ENCODE measurements at places on chromosomes 4 and X.
A peak's percentile ranks its signal among the peaks of the same experiment; 100 is the strongest.

GRCh38 chr4:1766106-1767060 is 26.7 kb upstream of the FGFR3 start:
- H3K27me3 ChIP-seq: peaks cover 12% of the 10 kb centered on the region
- no peak overlapping the region for H3K4me3 ChIP-seq
- no peak overlapping the region for H3K27ac ChIP-seq
- H3K4me1 ChIP-seq: no peaks in the 10 kb centered on the region
- H3K36me3 ChIP-seq: no peaks in the 10 kb centered on the region
- no peak for DNase-seq

GRCh38 chrX:145687707-145688106 is 129.9 kb upstream of the SLITRK2 start:
- DNase-seq: no peak
- no peak overlapping the region for H3K4me3 ChIP-seq

DNA sequence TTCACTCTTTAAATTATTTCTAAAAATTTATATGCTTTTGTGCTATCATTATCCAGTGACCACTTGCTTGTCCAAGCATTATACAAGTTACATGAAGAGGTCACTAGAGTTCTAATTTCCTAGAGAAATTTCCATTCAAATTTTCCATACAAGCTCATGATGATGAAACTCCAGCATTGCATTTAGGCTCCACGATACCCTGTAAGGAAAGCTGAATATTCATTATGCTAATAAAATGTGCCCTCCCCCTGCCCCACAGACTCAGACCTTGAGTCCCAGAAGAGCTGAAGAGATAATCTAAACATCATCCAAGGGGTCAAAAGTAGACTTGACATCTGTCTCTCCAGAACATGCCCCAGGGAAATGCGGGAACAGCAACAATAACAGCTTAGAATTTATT is 19.6 kb upstream of the FAM156A start:
- no peaks in the 10 kb centered on the region for H3K27me3 ChIP-seq
- H3K27ac ChIP-seq: no peak overlapping the region
- H3K4me1 ChIP-seq: no peaks in the 10 kb centered on the region
- no peaks in the 10 kb centered on the region for H3K36me3 ChIP-seq

GRCh38 chrX:1803741-1804140 is 188.9 kb downstream of the ASMT start:
- no peak overlapping the region for H3K27ac ChIP-seq
- H3K36me3 ChIP-seq: no peaks in the 10 kb centered on the region
- H3K27me3 ChIP-seq: no peaks in the 10 kb centered on the region

DNA sequence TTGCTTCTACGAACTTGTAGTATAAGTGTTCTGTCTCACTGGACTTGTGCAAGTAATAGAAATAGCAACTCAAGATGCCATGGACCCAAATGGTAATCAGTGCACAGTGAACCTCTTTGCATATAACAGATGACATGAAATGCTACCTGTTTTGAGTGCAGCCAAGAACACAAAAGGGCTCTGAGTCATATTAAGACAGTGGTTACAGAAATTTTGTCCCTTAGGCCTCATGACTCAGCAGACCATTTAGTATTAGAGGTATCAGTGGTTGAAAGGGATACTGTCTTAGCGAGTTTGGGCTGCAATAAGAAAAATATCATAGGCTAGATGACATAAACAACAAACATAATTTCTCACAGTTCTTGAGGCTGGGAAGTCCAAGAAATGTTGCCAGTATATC is 502.9 kb upstream of the PCDH10 start:
- H3K27ac ChIP-seq: no peak overlapping the region
- no peak for DNase-seq
- no peak overlapping the region for H3K4me3 ChIP-seq
- H3K4me1 ChIP-seq: no peaks in the 10 kb centered on the region
- no peaks in the 10 kb centered on the region for H3K27me3 ChIP-seq

- no peaks in the 10 kb centered on the region for H3K36me3 ChIP-seq
- H3K27ac ChIP-seq: no peak overlapping the region
- no peak for DNase-seq
- no peaks in the 10 kb centered on the region for H3K4me1 ChIP-seq
- H3K27me3 ChIP-seq: no peaks in the 10 kb centered on the region
Measured at GRCh38 chr4:119025420-119025819, 110.2 kb upstream of the MYOZ2 start.

DNA sequence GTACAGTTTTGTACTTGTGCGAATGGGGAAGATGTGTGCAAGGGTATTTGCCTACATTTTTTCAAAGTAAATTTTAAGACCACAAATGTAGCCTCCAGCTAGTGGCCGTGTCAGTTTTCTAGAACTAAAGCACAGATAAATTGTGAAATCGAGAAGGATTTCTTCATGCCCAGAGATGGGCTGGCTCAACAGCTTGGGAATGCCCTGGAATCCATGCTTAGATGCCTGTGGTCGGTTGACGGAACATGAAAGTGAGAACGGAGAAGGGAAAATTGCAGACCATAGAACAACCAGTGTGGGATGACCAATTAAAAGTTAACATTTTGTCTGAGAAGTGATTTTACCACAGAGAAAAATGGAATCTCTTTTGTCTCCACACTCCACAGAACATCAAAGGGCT is 73.2 kb upstream of the VCX2 start:
- H3K36me3 ChIP-seq: no peaks in the 10 kb centered on the region
- H3K4me1 ChIP-seq: no peaks in the 10 kb centered on the region
- no peak for DNase-seq

DNA sequence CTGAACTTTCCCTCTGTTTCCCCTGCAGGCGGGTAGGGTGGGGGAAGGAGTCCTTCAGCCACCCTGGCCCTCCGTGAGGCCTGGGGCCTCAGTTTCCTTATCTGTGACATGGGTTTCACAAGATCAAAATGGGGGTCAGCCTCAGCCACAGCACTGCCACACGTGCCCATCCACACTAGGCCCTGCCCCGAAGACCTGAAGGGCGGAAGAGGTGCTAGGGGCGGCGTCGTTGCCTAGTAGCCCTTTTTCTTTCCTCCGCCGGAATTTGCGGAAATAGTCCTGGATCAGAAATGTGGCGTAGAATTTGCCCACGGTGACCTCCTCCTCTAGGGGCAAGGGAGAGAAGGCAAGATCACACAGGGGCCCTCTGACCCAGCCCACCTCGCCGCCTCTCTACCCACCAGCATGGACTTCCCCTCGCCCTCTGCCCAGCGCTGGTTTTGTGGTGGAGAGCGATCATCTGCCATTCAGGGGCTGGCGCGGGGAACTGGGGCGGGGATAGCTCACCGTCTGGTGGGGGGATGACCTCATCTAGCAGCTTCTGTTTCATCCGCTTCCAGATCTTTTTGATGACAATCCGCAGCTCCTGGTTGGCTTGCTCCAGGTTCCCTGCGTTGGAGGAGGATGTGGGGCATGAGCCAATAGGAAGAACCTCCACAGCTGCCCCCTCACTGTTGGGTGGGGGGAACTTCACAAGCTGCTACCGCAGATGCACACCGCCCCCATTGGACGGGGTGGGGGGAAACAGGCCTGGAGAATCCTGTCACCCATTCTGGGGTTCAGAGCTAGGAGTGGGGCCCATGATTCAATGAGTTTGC is 9.7 kb upstream of the SYP start:
- DNase-seq: no peak
- H3K4me3 ChIP-seq: no peak overlapping the region
- H3K4me1 ChIP-seq: no peaks in the 10 kb centered on the region
- no peaks in the 10 kb centered on the region for H3K36me3 ChIP-seq
- H3K27me3 ChIP-seq: no peaks in the 10 kb centered on the region

- H3K4me3 ChIP-seq: no peak overlapping the region
- no peak for DNase-seq
- no peaks in the 10 kb centered on the region for H3K36me3 ChIP-seq
- no peak overlapping the region for H3K27ac ChIP-seq
- no peaks in the 10 kb centered on the region for H3K4me1 ChIP-seq
Measured at GRCh38 chr4:13922459-13922858, 294.9 kb upstream of the BOD1L1 start.

DNA sequence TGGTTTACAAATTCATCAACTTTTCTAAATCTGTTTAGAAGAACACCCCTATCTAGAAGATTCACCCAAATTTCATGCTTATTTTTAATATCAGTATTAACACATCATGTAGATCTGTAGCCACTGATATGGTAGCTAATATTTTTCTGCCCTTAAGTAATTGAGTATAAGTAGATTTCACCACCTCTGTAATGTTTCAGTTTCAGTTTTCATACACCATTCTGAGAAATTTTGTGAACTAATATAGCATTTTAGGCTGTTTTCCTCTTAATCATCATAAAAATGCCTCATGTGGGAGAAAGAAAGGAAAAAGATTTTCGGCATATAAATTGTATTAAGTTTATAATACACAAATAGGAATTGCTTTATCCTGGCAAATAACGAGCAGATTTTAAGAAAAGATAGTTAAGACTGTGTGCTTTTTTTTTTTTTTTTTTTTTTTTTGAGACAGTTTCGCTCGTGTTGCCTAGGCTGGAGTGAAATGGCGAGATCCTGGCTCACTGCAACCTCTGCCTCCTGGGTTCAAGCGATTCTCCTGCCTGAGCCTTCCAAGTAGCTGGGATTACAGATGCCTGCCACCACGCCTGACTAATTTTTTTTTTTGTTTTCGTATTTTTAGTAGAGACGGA is 21.4 kb upstream of the RBPJ start:
- H3K4me1 ChIP-seq: no peaks in the 10 kb centered on the region
- H3K4me3 ChIP-seq: peak overlapping the region; percentile 40
- H3K27ac ChIP-seq: no peak overlapping the region

DNA sequence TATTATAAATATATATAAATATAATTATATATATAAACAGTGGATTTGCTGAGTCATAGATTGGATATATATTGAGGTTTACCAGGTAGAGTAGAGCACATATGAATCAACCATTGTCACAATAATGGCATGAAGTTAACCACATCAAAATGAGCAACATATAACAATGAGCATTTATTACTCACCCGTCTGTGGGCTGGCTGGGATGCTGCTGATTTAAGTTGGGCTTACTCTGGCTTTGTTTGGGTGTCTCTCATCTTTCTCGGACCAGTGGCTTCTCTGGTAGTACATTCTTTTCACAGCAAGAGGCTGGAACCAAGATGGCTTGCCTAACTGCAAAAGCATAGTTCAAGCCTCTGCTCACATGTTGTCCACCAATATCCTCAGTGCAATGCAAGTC is 111.7 kb upstream of the TAPT1 start:
- H3K4me1 ChIP-seq: no peaks in the 10 kb centered on the region
- DNase-seq: no peak
- H3K36me3 ChIP-seq: no peaks in the 10 kb centered on the region

DNA sequence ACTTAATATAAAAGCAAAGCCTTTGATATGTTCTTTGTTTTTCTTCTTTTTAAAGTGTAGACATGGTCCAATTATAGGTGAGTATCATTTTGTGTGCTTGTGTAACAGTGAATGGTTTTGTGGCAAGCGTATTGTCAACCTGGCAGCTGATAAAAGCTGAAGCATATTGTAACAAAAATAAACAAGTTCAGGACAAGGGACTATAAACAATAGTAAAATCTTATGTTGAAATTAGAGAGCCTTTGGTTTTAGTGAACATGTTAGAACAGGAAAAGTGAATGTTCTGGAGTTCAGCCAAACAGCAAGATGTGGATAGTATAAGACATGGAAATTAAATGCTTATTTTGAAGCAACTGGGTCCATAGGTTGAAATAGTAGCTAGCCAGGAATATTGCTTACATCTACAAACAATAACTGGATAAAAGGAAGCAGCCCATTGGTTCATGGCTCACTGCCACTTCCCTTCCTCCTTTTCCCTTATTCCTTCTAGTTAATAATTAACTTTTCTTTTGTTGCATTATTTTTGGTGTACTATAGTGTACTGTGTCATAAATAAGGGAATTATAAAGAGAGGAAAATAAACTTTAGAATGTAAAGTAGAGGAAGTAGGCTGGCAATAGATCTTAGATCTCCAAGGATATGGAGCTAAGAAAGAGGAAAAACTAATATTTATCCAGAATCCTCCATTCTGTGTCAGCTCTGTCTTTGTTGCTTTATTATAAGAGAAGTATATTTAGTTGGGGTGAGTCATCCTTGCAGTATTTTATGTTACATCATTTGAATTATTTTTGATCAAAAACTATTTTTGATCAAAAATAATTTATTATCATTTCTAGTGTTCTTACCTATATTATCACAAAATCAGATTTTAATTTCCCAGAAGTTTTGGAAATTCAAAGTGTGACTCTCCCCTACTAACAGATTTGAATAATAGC is 65.6 kb downstream of the MRPL1 start:
- no peaks in the 10 kb centered on the region for H3K4me1 ChIP-seq
- H3K36me3 ChIP-seq: peaks cover 12% of the 10 kb centered on the region
- H3K27ac ChIP-seq: no peak overlapping the region
- H3K4me3 ChIP-seq: no peak overlapping the region

GRCh38 chrX:40632199-40632598 is 9.0 kb downstream of the MPC1L start:
- no peak for DNase-seq
- H3K27ac ChIP-seq: no peak overlapping the region
- H3K4me1 ChIP-seq: no peaks in the 10 kb centered on the region
- H3K36me3 ChIP-seq: peaks cover 82% of the 10 kb centered on the region

DNA sequence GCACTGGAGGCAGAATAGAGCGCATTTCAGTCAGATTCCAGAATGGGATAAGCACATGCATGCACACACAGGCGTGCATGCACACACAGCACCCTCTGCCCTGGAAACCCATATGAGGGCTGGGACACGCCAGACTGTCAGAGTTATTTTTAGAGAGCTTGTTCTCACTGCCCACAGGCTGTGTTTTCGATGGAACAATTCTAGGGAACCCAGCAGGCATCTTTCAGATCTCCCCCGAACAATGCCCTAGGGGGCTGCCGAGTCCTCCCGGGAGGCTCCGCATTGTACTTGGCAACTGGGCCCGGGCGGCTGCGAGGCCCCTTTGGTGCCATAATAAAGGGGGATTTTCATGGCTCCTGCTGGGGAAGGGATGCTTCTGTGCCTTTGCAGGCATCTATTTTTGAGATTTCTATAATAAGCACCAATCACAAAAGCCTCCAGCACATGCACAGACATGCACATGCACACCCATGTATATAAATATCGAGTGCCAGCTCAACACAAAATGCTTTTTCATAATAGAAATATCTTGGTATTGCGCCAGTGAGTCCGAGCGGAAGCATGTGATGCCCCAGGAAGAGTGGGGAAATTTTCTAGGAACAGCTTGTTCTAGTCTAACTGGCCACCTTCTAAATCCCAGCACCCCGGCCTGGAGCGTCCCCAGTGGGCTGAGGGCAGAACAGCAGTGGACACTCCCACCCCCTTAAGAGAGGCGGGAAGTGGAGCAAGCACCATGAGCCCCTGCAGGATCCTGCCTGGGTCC is 88.5 kb downstream of the PHKA2 start:
- peaks cover 3% of the 10 kb centered on the region for H3K36me3 ChIP-seq
- no peak overlapping the region for H3K4me3 ChIP-seq
- H3K27ac ChIP-seq: no peak overlapping the region
- DNase-seq: no peak
